ENCODE measurements at places on chromosomes 5 and 9.

GRCh38 chr5:134086225-134086942 lies 28.1 kb upstream of the TCF7 start:
- no peak for DNase-seq

- DNase-seq: peak; percentile 95
These were observed 3.4 kb downstream of the SMIM3 start for GRCh38 chr5:150781706-150782614.

GRCh38 chr5:2217219-2217618 lies 334.5 kb upstream of the IRX4 start:
- no peak for DNase-seq

DNA sequence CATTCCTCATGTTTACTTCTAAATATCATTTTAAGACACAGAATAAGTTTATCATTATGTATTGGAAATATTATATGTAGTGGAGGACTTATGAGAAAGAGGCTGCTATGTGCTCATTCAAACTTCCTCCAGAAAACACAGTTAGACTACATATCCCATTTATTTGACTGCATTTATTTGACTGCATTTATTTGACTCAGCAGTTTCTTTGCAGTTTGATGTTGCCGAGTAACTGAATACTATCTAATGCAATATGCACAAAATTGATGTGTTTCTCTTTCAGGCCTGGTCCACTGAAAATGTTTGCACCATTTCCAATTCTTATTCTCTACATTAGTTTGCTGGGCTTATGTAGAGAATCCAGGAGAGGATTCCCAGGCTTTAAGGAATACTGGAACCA lies 89.9 kb upstream of the FBN2 start:
- no peak for DNase-seq

GRCh38 chr5:53971131-53971530 lies 339.2 kb downstream of the ARL15 start:
- DNase-seq: no peak

DNA sequence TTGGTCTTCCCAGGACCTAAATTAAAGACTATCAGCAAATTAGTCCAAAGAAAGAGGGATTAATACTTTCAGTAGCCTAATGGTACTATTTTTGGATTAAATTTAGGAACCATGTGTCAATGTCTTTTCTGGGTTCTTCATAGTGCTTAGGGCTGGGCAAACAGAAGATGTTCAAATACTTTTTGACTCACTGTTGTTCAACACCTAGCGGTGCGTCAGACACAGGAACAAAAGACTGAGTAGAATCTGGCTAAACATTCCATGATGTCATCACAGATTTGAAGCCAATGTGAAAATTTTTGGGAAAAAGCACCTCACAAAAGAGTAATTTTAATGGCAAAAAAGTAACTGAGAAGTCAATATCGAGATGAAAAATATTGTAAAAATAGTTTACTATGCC lies 544.4 kb downstream of the EFNA5 start:
- no peak for DNase-seq

- no peak for DNase-seq
These were observed 11.3 kb downstream of the C5 start for GRCh38 chr9:121038804-121039203.

- DNase-seq: peak; percentile 70
These were observed 91.7 kb upstream of the SHB start for GRCh38 chr9:38160613-38161215.

DNA sequence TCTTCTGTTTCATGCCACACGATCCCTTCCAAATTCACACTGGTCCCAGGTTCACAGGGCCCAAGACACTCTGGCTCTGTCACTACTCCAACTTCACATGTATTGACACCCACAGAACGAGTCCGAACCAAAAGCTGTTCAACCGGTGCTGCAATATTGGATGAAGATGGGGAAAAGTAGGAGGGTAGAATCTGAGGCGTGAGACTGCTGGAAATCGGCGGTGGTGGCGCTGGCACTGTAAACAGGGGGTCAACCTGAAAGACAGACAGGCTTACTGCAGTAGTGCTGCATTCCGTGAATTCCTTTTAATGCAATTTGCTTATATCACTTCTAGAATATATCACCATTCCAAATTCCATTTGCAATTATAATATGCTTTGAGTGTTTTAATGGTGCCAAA lies 45.4 kb downstream of the ZNF608 start:
- no peak for DNase-seq

DNA sequence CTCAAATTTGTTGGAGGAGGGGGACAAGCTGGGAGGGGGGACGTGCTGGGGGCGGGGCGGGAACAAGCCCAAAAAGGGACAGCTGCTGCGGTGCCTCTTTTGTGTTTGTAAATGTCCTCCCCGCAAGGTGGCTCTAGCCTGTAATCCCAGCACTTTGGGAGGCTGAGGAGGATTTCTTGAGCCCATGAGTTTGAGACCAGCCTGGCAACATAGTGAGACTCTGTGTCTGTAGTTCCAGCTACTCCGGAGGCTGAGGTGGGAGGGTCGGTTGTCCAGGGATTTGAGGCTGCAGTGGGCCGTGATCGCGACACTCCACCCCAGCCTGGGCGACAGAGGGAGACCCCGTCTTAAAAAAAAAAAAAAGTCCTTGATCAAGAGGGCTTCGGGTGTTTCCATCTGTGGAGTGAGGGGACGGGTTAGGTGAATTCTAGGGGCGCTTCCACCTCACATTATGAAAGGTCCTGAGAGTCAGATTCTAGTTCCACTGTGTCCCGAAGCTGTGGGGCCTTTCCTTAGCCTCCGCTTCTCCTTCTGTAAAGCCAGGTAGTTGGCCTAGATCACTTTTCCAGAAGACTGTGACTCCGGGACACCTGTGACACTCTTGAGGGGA lies 779 bp upstream of the CTNNA1 start:
- no peak for DNase-seq

DNA sequence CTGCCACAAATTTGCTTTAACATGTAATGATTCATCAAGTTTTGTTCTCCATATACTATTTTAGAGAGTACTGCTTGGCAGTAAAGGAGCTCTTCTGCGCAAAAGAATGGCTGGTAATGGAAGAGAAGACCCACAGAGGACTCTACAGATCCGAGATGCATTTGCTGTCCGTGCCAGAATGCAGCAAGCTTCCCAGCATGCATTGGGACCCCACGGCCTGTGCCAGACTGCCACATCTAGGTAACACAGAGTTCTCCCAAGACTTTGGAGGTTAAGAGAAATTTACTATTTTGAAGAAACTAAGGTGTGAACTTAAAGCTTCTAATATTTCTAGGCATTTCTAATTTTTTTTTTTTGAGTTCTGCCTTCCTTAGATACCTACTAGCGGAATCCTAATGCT lies 107.1 kb downstream of the MUSK start:
- DNase-seq: no peak

DNA sequence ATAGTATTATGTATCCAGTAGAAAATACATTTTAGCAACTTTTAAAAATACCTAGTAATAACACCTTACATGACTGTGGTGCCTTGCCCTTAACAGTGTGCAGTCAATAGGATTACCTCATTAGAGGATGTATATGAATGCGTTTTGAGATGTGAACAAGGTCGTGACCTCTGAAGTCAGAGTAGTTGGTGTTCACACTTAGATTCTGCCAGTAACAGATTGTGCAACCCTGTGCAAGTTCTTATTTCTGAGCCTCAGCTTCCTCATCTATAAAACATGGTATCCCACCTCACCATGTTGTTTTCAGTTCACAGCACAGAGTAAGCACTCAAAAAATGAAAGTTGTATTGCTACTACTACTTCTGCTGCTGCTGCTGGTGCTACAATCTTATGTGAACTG lies 347.3 kb downstream of the KDM4C start:
- DNase-seq: no peak

- no peak for DNase-seq
These were observed 133.6 kb upstream of the RETREG1 start for GRCh38 chr5:16750445-16750844.

DNA sequence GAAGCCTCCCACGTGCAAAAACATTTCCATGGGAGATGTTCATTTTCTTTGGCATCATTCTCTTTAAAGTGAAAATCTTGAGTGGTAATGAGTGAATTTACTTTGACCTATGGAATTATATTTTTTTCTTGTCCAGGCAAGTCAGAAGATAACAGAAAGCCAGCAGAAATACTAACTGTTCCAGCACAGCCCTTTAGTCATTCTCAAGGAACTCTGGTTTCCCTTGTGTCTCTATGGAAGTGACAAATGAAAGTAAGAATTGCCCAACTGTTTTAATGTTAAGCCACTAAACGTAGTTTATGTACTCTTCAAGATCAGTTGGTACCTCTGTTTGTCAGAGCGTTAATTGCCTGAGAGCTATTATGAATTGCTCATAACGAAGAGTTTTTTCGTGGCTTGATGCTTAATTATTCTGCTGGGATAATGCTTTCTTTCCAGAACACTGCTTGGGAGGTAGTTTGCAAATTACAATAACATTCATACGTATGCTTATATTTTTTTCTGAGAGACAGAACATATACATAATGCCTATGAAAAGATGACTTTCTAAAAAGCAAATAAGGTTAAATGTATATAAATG lies 84.5 kb upstream of the CER1 start:
- no peak for DNase-seq

DNA sequence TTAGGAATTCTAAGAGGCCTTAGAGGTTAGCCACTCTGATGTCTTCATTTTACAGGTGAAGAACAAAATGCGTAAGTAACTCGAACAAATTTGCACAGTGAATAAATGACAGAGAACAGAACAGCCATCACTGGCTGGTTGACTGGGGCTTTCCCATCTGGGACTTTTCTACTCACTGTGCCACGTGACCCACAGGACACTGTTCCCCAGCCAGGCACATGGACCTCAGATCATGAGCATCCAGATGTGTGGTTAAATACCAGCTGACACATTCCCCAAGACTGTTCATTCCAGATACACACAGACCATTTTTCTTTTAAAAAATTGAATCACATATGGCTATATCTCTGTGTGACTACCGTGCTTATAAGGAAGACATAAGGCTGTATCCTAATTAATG lies 25.8 kb upstream of the MED10 start:
- no peak for DNase-seq

DNA sequence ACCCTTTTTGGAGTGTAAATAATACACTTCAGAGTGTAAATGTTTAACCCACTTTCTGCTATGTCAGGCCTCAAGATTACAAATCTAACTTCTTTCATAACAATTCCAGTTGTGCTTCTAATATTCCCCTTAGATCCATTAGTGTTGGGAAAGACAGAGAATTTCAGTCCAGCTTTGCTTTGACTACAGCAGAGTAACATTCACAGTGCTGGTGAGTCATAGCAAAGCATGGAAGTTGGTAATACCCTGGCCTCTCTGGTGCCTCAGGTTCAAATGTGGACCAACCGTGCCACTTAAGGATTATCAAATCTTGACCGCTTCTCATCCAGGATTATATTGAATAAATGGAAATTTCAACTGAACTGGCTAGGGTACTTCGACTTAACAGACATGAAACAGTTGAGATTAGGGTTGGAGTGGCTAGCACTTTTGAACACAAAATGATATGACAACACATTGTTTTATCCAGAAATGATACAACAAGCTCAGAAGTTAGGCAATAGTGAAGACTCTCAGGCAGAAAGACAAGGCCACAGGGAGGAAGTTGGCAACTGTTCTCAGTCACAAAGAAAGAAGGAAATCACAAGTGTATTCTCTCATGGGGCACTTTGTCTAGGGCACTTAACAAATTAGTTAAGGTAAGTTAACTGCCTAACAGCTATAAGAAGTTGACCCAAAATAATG lies 24.4 kb upstream of the RASA1 start:
- no peak for DNase-seq

DNA sequence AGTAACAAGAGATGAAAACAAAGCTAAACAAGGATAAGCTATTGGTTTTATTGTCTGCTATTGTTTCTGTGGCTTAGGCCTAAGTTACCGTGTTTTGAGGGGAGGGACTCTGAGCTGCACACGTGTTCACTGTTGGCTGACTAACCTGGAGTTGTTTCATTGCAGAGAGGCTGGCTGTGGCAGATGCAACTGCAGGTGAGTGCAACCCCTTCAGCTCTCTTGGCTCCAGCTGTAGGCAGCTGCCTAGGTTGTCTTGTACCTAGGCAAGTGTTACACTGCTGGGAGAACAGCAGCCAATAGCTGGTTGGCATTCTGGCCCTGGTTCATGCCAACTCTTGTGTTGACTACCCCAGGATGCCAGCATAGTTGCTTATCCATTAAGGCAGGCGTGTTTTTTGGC lies 17.6 kb upstream of the MATR3 start:
- no peak for DNase-seq

- DNase-seq: no peak
These were observed 337.6 kb downstream of the BNC2 start for GRCh38 chr9:16532681-16533450.

DNA sequence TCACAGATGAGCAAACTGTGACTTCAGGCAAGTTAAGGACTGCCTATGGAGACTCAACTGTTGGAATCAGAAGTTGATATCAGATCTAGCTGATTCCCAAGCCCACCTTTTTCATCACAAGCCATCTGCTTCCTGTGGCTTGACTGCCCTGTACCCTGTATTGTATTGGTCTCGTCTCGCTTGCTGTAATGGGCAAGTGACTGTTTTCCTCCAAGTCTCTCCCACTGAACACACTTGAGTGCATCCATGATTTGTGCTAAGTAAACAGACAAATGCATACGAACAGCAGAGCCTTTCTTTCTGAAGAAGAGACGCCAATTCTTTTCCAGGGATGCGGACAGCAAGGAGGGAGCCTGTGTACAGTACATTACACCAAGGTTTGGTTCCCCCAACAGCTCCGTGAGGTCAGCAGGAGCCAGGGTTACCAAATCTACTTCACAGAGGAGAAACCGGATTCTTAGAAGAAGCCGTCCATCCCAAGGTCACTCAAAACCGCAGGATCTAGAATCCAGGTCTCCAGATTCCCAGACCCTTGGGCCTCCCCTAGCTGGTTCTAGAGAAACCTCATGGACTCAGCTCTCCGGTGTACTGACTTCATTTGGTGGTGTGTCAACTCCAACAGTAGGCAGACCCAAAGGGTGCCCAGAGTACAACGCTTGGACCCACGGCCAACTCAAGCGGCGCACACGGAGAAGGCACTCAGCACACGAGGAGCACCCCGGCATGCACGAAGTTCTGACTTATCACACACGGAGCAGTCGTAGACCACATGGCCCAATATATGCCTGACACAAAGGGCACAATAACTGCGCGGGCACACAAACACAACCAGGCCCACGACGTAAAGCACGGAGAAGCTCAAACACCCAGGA lies 1.1 kb downstream of the BAG1 start:
- DNase-seq: no peak

DNA sequence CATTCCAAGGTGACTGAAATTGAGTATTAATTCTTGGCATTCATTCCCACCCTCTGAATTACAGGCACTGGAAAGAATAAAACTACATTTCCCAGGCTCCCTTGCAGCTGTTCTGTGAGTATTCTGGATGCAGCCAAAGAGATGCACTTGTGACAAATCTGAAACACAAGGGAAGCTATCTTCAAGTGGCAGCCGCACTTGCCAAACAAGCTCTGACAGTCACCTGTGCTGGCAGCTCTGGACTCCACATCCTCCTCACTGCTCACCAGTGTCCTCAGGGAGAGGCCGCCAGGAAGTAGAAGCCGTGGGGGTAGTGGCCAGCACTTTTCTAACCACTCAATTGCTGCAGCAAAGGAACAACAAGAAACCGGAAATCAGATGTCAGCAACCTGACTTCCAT lies 275.0 kb downstream of the NR2F1-AS1 start:
- no peak for DNase-seq
